Spinal cord (tissue), 10 donors: ENCODE measurements at places on chromosomes 5 and 9. TPM values are rescaled to one million over a fixed set of nuclear protein-coding genes. Genes with fewer than 3 reads are reported as not detected.

The MROH2B gene
- polyA plus RNA-seq: not detected

The SLC36A3 gene
- not detected for polyA plus RNA-seq

The SLC6A7 gene
- 33.1 TPM for polyA plus RNA-seq

The GPRIN1 gene
- 60.6 TPM for polyA plus RNA-seq

The PCDHB6 gene
- 5.5 TPM for polyA plus RNA-seq

The GRIN1 gene
- polyA plus RNA-seq: 193 TPM

The DIRAS2 gene
- polyA plus RNA-seq: 43.5 TPM

The DNAJB5 gene
- 54.6 TPM for polyA plus RNA-seq

The GDNF gene
- polyA plus RNA-seq: 0.51 TPM

The DCTN4 gene
- 107 TPM for polyA plus RNA-seq
